ENCODE measurements at places on chromosomes 7 and 10. TPM values are rescaled to one million over a fixed set of nuclear protein-coding genes. Genes with fewer than 3 reads are reported as not detected.

HYAL4 gene
- total RNA-seq = not detected

CLRN3 gene
- total RNA-seq = not detected

IGFBP1 gene
- 42.0 TPM for total RNA-seq

ZNF488 gene
- total RNA-seq = 13.3 TPM

TMEM60 gene
- total RNA-seq = 25.8 TPM

KAZALD1 gene
- 2.7 TPM for total RNA-seq

HOXA5 gene
- total RNA-seq = 3.9 TPM

CPA5 gene
- not detected for total RNA-seq

FAS gene
- 39.2 TPM for total RNA-seq

PLEKHS1 gene
- 0.09 TPM for total RNA-seq

FAM25G gene
- not detected for total RNA-seq

OR9A2 gene
- total RNA-seq = not detected
